Activated CD4-positive, alpha-beta T cell treated with anti-CD3 and anti-CD28 coated beads, Interleukin-2, Interleukin-4, amounts not matched to agents 100 ng/mL and 50 ng/mL, durations not matched to agents 16 hours and 8 hours (primary cell): ENCODE measurements at places on chromosomes 2 and 18.
A peak's percentile ranks its signal among the peaks of the same experiment; 100 is the strongest.

- no peak for DNase-seq
These were observed 28.6 kb downstream of the SNTG2 start for GRCh38 chr2:979069-979928.

DNA sequence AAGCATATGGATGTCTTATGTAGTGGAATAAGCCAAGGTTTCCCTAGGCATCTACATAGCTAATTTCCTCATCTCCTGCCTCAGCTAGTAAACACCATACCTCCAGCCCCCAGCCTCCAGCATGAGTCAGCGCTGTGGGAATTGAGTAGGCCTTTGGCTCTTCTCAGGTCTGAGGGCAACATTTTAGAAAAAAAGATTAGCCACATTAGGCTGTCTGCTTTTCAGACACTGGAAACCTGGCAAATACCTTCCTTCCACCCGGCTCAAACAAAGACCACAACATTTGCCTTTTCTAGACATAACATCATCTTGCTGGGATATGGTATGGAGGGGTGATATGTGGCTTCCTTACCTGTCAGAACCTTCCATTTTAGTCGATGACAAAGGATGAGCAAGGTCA lies 6.1 kb upstream of the CCDC195 start:
- no peak for DNase-seq

- DNase-seq, result no peak
These were observed 97.1 kb downstream of the ITGA4 start for GRCh38 chr2:181554061-181554830.

DNA sequence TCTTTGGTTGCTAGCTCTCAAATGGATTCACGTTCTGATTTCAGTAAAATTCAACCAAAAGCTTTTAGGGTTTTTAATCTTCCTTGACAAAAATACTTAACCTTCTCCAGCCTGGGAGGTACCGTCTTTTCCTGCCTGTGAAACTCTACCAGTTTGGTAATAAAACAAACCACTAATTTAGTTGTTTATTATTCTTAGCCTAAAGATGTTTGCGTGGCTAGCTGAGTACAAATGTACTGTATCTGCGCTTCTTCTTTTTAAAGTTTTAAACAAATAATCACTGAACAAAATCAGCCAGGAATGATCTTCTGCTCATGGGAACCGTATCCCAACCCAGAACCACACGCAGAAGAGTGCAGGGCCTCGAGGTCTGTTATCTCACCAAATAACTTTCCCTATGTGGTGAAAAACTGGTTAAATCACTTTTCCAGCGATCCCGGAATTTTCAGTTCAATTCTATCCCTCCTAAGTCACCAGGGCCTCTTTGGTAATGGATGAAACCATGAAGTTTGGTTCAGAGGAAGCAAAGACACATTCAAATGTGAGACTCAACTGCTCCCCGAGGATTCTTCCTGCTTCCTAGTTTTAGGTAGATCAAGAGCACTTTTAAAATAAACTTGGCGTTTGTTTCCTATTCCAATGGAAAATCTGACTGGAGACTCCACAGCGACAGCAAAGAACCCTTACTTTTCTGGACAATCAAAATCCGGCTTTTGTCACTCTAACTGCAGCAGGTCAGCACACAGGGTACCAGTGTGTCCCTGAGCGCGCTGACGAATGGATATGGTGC lies 36.1 kb downstream of the BCL2 start:
- no peak for DNase-seq

GRCh38 chr2:227942021-227942420 lies 70.6 kb downstream of the DAW1 start:
- DNase-seq, result peak; percentile 1

DNA sequence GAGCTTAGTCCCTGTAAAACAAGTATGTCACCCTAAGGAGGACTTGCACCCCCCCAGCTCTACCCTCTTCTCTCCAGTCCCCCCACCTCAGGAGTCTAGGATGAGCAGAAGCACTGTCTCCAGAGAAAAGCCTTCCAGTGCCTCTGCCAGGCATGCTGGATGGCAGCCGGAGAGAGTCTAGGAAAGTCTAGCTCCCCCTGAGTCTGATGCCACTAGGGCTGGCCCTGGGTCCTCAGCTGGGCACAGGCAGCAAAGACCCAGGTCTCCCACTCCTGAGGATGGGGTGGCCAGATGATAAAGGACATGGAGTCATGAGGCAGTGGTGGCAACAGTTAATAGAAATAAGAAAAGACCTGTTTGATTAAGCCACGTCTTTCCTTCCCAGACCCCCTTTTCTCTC lies 225.6 kb downstream of the CYP26B1 start:
- DNase-seq, result no peak

DNA sequence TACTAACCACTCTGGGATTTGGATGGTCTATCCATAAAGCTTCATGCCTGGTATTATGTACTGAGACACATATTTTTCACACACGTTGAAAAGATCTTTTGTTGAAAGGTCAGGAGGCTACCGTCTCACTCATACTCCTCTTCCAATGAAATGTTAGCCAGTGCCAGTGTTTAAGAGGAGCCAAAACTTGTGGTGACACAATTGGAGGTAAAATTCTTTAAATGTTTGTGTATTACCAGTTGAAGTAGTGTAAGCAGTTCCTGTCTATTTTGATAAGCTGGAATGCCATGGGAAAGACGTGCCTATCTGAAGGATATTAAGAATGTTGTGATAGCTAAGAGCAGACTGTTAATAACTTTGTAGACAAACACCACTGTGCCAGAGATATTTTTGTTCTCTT lies 32.1 kb downstream of the MARCHF7 start:
- DNase-seq, result no peak

- DNase-seq, result no peak
These were observed 49.8 kb upstream of the COBLL1 start for GRCh38 chr2:164891460-164891859.

GRCh38 chr18:389658-390357 lies 110.7 kb downstream of the COLEC12 start:
- no peak for DNase-seq

DNA sequence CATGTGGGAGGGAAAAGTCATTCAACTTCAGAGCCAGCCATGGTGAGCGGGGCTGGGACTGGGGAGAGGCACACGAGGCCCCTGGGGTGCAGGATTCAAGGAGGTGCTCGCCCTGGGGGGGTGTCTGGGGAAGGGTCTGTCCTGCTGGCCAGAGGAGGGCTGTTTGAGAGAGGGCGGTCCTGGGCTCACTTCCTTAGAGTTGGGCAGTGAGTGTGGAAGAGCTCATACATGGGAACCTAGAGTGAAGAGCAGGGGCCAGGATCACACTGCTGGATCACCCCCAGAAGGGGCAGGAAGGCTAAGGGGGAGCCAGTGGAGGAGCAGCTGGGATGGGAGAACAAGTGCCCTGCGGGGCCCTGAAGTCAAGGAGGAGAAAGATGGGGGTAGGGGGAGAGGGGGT lies 6.5 kb downstream of the SH3BP4 start:
- no peak for DNase-seq

DNA sequence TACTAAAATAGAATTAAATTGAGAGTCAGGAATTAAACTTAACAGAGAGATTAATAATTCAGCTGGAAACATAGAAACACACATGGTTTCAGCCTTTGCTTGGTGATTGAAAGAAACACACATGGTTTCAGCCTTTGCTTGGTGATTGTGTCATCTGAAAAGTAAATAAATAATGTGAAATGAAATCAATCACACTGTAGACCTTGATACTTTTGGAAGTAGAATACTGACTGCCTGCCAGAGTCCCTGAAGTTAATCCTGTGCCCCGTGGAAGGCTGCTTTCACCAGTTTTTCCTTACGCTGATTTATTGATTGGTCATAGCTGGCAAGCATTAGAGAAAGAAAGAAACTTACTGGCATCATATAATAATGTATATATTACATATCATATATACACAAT lies 1252.7 kb upstream of the FAM98A start:
- DNase-seq, result no peak

- no peak for DNase-seq
These were observed 110.6 kb upstream of the DDX18 start for GRCh38 chr2:117703858-117704257.

- DNase-seq, result no peak
These were observed 76.2 kb downstream of the AAK1 start for GRCh38 chr2:69567157-69567908.

DNA sequence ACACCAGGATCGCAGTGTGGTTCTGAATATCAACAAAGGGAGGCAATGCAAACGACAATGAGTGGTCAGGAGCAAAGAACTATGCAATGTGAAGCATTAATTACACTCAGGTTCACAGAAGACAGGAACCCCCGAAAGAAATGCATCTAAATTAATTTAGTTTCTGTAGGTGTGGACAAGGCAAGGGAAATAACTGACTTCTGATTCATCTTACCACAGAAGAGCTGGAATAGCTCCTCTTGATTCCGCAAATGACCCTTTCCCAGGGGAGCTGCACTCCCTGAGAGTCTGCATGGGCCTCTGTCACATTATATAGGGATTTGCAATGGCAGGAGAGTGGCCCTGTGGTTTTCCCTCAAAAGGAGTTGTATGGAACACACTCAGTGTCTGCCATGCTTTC lies 263.9 kb upstream of the APCDD1 start:
- no peak for DNase-seq

DNA sequence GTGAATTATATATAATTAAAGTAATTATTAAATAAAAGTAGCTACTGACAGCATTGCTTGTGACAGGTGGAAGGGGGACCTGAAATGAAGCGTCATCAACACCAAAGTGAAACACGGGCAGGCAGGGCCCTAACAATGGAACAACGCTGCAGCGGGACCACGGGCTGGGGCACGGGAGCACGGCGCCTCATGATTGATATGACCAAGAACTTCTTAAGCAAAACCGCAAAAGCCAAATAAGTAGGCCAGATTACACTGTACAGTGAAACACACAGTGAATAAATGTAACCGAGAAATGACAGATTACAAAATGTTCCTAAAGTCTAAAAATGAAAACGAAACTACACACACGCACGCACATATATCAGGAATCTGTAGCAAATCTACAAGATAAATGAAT lies 81.4 kb downstream of the SNTG2 start:
- DNase-seq, result peak; percentile 32

DNA sequence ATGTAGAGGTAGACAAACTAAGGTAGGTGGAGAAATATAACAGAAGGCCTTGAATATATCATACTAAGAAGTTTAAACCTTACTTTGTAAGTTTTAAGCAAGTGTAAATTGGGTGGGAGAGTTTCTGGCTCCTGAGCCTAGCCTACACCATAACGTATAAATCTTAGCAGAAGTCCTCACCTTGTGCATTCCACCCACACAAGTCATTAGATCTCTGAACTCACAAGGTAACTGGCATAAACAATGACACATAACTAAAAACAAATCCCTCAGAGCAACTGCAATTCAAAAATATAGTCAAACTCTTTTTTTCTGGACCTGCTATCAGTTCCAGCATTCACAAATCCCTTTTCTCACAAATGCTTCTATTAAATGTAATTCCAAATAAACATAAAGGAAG lies 9.4 kb downstream of the REV1 start:
- no peak for DNase-seq

- DNase-seq, result peak; percentile 22
These were observed 10.2 kb downstream of the RAB10 start for GRCh38 chr2:26043862-26044696.

DNA sequence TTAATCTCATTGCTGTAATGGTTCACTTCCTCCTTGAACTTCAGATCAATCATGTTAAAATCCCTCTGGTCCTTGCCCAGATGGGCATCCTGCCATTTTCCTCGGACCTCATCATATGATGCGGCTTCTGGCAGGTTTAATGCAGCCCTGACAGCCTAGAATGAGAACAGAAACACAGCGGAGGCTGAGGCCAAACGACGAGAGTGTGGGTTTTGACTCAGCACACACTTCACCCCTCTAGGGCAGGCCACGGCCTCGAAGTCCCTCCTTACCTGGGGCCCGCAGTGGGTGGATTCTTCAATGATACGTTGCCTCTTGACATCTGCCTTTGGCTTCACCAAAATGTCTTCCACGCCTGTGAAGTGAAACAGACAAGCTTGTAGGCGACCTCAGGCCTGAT lies 56.8 kb downstream of the POLR1A start:
- DNase-seq, result no peak

DNA sequence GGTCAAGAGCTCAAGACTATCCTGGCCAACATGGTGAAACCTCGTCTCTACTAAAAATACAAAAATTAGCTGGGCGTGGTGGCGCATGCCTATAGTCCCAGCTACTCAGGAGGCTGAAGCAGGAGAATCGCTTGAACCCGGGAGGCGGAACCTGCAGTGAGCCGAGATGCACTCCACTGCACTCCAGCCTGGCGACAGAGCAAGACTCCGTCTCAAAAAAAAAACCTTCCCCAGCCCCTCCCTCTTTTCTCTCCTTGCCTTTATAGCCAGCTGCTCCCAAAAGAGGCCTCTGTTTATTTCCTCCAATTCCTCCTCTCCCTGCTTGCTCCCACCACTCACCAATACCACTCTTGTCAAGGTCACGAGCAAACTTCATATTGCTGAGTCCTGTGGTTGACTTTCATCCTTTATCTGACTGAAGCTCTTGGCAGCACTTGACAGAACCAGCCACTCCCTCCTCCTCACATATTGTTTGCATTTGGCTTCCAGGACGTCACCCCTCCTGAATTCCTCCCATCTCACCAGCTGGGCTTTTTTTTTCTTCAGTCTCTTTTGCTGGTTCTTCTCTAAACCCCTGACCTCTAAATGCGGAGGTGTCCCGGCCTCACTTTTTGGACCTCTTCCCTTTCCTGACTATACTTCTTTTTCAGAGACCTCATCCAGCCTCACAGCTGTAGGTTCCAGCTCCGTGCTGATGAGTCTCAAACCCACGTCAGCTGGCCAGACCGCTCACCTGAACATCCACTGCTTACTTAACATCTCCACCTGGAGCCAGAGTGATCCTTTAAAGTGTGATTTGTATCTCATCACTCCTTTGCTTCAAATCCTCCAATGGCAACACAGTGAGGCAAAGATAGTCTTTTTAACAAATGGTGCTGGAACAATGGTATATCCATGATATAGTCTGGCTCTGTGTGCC lies 84.6 kb upstream of the CAB39 start:
- DNase-seq, result no peak

GRCh38 chr2:152564754-152565551 lies 152.3 kb downstream of the PRPF40A start:
- DNase-seq, result peak; percentile 41

- DNase-seq, result no peak
These were observed 105.4 kb upstream of the MAP4K3 start for GRCh38 chr2:39542523-39542922.

DNA sequence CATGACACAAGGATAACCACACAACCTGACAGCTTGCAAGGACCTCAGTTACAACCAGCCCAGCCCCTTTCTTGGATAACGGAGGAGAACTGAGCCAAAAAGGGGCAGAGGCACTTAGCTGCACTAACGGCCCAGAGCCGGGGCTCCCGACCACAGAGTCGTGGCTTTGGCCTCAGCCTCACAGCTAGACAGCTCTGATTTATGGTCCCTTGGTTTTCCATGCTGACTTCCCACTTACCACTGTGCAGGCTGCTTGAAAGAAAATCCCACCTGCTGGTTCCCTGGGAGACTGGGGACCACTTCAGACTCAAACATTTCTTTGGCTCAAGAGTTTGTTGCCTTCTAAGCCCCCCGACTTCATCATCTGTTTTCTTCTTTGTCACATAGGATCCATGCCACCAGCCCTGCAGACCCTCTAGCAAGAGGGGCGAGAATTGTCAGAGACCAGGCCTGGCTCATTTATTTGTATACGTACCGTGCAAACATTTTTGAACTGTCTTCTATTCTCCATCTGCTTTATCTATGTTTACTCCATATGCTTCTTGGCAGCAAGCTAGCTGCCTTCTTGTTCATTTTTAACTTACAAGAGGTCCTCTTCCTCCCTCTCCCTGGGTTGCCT lies 352.6 kb upstream of the MYT1L start:
- DNase-seq, result no peak
